ENCODE measurements at places on chromosomes 6 and 20.
A peak's percentile ranks its signal among the peaks of the same experiment; 100 is the strongest.

- DNase-seq = no peak
These were observed 109.7 kb downstream of the FIG4 start for GRCh38 chr6:109800771-109801170.

- no peak for DNase-seq
These were observed 10.4 kb downstream of the FAM110A start for GRCh38 chr20:843912-844311.

DNA sequence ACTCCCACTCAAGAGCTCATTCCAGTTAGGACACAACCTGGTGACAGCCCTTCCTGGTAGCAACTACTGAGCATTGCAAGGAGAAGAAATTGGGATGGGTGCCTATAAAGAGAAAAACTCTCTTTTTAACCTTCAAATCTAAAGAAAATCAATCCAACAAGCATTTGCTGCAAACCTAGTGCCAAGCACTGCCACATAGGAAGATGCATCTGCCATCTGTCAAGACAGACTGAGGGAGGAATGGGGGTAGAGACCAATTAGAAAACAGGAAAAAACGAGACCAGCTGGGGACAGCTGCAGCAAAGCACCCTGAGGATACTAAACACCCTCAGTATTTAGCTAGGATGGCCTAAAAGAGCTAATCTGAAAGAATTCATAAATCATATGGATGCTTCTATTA lies 27.9 kb downstream of the HLA-DMB start:
- no peak for DNase-seq

GRCh38 chr6:111439171-111439570 lies 43.8 kb downstream of the REV3L start:
- DNase-seq = no peak

DNA sequence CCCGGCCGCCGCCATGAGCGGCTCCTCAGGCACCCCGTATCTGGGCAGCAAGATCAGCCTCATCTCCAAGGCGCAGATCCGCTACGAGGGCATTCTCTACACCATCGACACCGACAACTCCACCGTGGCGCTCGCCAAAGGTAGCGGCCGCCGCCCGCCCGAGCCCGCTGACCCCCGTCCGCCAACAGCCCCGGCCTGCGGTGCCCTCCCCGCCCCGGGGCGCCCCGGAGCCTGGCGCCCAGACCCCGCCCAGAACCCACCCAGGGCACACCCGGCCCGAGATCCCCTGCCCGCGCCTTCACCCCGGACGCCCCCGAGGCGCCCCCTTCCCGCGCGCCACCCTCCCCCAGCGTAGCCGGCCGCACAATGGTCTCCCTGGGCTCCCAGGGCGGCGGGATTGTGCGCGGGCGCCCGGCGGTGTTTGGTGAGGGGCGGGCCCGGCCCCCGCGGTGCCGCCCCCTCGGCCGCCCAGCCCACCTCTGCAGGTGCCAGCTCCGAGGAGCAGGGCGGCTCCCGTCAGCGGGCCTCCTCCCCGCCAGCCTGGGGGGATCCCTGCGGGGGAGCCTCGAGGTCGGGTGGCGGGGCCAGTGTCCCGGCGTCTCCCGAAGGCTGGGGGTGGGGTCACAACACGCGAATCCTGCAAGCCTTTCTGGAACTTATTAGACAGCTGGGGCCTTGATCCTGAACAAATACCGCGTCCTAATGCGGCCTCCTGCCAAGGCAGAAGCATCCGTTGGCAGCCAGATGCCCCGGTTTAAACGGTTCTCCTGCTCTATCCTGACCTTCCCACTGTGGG lies 577 bp downstream of the LSM14B start:
- peak; percentile 45 for DNase-seq

- DNase-seq = no peak
These were observed 18.4 kb downstream of the CD83 start for GRCh38 chr6:14135893-14136539.

DNA sequence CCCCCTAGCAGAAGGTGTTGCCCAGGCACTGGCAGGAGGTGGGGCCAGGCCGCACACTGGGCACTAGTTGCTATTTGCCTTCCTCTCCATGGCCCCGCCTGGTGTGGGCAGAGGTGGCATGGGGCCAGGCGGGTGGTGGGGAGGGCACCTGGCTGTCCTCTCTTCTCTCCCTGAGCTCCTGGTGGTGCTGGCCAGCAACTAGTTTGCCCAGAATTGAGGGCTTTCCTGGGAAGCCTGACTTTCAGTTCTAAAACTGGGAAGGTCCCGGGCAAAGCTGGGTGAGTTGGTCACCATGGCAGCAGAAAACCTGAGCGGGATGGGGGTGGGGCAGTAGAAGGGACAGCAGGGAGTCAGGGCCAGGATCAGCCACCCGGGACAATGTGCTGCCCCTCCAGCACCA lies 48.2 kb downstream of the RBM38 start:
- no peak for DNase-seq

- no peak for DNase-seq
These were observed 45.8 kb downstream of the HIVEP2 start for GRCh38 chr6:142898927-142899895.

GRCh38 chr6:55445648-55446204 lies 118.5 kb downstream of the GFRAL start:
- DNase-seq = peak; percentile 69

GRCh38 chr6:31418251-31418650 lies 14.9 kb downstream of the MICA start:
- no peak for DNase-seq

- DNase-seq = no peak
These were observed 10.6 kb downstream of the ORC3 start for GRCh38 chr6:87600576-87600975.

DNA sequence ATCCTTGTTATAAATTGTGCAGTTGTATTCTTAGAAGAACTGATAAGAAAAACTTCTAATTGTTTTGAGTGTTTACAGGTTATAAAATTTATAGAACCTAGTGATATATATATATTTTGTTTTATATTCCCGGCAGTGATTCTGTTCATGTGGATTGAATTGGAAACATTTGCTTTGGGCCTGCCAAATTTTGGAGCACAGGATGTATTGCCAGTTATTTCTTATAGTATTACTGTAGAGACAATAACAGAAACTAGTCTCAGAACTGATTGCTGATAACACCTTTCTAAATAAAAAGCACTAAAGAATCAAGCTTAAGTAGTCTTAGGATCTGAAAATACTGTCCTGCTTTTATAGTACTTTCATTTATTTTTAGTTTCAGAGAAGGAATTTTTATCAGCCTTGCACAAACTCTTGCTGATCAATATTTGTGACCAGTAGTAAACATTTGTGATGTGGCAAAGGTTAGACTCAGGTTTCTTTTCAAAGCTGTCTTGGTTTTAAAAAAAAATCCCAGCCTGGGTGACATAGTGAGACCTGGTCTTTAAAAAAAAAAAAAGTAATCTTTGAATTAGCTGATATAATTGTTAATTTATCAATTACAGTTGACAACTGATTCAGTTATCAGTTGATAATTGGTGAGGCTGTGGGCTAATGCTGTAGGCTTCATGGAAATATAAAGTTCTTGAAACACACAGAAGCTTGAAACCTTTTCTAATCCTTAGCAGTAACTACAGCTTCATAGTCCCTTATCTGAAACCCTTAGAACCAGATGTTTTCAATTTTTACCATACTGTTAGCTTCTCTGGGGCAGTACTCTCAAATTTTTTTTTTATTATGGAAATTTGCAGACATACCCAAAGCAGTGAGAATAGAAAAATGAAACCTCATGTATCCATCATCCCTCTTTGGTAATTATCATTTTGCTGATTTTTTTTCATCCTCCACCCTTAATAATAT lies 42.4 kb downstream of the RNGTT start:
- DNase-seq = no peak

DNA sequence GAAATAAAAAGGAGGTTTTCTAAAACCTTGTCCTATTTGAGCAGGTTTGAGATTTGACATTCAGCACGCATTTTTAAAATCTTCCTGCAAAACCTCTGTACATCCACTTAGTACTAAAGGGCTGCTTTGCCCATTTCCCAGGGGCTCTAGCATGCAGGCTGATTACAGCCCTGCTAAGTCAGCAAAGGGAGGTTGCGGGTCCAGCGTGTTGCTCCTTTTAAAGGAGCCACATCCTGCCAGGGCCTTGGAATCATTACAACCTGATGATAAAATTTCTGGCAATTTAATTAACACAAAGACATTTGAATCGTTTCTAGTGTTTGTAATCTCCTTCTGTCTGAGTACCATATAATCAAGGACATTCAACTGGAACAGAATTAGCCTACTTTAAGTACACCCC lies 455.1 kb upstream of the CITED2 start:
- DNase-seq = no peak

DNA sequence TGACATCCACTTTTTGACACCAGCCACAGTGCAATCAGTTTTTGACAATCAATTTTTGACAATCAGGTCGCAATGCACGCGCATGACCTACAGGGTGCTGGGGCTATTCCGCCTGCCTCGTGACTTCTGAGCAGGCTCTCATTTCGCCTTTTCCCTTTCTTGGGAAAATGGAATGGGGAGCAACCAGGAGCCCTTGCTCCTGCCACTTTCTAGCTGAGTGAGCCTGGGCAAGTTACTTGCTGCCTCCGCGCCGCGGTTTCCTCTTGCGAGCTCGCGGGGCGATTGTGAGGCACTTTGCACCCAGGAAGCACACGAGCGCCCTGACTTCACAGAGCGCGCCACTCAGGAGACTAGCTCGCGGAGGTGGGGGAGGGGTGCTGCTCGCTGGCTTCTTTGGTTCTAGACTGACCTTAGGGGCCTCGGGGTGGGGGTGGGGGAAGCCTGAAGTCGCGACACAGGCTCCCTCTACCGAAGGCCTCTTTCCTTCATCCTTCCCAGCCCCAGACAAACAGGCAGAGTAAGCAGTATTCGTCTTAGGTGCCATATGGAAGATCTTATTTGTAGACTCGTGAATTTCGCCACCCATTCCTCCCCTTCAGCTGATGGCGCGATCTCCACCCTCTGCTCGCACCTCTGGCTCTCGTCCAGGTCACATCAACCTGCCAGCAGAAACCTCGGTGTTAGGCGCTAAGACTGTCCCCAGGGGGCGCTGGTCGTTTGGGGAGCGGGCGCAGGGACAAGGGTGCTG lies 4.6 kb downstream of the TP53TG5 start:
- peak; percentile 87 for DNase-seq

DNA sequence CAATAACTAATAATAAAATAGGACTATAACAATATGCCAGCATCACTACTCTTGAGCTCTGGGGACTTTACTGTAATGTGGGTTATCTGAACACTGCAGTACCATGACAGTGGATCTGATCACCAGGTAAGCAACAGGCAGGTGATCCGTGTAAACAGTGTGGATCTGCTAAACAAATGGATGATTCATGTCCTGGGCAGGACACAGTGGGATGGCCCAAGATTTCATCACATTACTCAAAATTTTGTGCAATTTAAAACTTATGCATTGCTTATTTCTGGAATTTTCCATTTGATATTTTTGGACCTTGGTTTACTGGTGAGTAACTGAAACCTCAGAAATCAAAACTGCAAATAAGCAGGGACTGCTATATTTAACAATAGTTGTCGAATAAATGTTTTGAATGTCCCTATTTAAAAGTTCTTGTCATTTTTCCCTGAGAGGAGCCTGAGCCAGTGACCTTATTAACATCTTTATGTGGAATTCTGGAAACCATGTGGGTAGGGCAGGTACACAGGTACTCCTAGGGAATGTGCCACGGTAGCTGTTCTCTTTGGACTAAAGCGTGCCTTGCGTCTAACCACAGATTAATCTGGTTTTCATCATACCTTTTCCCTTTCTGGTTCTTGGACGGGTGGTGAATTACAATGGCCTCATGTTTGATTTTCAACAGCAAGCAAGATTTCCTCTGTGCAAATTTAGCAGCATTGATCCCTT lies 214.5 kb upstream of the SASH1 start:
- peak; percentile 19 for DNase-seq

DNA sequence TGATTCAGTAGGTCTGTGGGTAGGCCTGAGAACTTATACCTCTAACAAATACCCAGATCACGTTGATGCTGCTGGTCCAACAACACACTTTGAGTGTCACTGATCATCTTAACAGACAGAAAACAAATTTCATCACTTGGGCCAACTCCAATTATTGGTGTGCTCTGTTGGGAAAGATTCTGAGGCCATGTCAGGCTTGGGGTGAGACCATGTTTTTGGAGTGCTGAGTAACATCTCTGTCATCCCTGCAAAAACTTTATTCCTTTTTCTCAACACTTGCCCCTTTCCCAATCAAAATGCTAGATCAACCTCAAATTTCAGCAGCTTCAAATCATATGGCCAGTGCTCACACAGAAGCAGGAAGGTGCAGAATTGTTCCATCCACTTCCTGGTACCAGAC lies 108.8 kb upstream of the TENT5A start:
- no peak for DNase-seq

GRCh38 chr6:74942130-74942529 lies 263.7 kb downstream of the COL12A1 start:
- DNase-seq = no peak

- no peak for DNase-seq
These were observed 37.4 kb downstream of the FOXP4 start for GRCh38 chr6:41583565-41583964.

DNA sequence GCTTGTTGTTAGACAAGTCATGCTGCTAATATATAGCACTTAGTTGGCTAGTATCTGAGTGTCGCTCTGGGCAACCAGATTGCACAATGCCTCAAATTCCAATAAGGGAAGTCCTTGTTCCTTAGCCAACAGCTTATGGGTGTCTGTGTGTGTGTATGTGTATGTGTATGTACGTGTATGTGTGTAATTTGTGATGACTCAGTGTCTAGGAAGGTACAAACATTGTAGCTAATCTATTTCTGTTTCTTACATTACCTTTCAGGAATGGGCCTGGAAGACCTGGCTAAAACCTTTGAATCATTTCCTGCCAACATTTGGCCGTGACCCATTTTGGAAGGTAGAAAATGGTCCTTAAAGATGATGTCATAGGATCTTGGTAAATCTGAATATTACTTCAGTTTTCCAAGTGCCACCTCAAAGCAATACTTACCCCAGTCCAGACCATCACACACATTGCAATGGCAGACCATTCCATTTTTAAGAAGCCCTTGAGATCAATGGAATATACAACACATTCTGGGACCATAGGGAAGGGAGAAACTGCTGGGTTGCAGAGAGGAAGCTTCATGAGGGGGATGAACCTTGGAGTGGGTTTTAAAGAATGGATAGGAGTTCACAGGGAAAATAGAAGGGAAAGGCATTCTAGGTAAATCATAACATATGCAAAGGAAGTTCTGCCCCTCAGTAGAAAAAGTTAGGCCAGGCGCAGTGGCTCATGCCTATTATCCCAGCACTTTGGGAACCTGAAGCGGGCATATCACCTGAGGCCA lies 25.1 kb downstream of the NEDD9 start:
- DNase-seq = peak; percentile 99

DNA sequence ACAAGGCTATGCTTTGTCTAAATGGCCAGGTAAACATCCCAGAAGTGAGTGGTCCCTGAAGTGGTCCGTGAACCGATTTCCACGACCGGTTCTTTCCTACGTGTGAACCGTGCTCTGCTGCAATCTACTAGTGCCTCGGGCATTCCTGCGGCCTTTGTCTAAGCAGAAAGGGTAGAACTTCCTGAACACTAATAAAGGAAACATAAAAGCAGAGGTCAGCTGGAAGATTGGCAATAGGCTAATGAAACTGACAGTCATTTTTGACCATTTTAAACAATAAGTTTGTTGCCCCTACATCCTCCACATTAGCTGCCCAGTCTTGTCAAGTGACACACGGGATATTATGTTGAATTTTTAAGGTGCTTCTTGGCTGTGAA lies 410.0 kb downstream of the PLCB1 start:
- DNase-seq = no peak

All from choroid plexus epithelial cell (primary cell).